ENCODE measurements at places on chromosomes 5 and 9.

DNA sequence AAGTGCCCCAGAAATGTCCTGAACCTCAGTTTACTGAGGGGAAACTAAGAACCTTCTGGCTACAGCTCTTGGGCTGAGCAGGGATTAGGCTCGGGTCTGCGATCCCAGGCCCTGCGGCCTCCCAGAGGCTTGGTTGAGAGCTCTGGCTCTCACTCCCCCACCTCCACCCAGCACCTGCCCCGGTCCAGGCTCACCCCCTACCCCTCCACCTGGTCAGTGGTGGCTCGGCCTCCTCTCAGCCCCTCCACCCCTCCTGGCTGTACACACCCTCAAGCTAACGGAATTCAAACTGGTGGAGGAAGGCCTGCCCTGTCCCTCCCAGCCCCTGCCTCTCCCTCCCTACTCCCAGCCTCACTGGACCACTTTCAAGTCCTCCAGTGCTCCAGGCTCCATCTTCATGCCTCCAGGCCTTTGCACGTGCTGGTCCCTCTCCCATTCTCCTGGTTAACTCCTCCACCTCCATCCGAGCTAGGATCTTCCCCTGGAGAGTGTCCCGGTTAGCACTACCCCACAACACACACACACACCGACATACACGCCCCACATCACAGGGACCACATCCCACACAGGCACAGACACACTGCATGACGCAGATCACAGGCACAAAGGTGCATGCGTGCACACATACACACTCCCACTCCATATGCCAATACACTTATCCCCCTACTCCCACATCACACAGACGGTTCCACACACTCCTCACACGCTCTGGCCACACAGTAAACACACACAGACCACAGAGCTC is 130.9 kb downstream of the C9orf50 start:
- DNase-seq: no peak

DNA sequence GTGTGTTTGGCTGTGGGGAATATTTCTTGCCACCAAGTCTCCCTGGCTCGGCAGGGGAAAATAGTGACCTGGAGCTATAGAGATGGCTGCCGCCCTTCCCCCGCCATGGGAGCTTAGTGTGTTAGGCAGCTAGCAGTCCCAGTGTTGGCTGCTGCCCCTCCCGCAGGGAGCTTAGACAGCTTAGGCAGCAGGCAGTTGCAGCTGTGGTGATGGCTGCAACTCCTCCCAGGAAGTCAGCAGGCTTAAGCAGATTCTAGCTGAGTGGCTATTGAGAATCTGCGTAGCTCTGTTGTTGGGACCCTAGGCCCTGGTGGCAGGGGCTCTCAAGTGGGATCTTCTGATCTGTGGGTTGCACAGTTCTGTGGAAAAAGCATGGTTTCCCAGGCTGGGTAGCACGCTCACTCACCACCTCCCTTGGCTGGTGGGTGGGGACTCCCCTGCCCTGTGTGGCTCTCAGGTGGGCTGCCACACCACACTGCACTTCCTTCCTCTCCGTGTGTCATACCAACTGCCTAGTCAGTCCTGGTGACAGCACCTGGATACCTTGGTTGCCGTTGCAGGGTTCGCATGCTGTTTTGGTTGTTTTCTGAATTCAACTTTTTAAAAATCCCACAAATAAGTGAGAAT is 9.3 kb downstream of the OR1N2 start:
- no peak for DNase-seq

GRCh38 chr5:77232574-77233358 is 22.3 kb downstream of the PDE8B start:
- DNase-seq: no peak

GRCh38 chr5:175328176-175328575 is 115.8 kb downstream of the DRD1 start:
- DNase-seq: no peak

GRCh38 chr5:32030222-32030621 is 143.9 kb downstream of the GOLPH3 start:
- no peak for DNase-seq

DNA sequence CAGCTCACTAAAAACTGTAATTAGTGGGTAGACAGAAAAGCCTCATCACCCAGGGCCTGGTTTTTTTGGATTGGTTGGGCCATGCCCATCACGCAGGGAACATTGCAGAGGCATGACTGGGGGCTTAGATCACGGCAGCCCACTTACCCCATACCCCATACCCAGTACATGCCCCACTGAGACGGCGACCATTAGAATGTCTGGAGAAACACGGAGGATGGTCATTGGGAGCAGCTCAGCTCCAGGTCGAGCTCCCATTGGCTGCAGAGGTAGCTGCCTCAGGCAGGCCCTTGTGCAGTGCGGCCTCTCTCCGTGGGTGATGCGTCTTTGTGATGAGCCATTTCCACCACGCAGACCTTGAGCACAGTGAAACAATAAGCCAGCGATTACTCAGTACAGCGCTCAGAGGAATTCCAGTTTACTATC is 204.0 kb downstream of the GADD45G start:
- no peak for DNase-seq

- no peak for DNase-seq
These were observed 757.2 kb downstream of the TLE1 start for GRCh38 chr9:80932181-80932580.

- DNase-seq: no peak
These were observed 114.5 kb downstream of the MTRR start for GRCh38 chr5:7983433-7983832.

GRCh38 chr5:73534011-73534644 is 31.3 kb downstream of the ANKRA2 start:
- no peak for DNase-seq

GRCh38 chr9:77543131-77543822 is 104.8 kb downstream of the GNA14 start:
- no peak for DNase-seq

DNA sequence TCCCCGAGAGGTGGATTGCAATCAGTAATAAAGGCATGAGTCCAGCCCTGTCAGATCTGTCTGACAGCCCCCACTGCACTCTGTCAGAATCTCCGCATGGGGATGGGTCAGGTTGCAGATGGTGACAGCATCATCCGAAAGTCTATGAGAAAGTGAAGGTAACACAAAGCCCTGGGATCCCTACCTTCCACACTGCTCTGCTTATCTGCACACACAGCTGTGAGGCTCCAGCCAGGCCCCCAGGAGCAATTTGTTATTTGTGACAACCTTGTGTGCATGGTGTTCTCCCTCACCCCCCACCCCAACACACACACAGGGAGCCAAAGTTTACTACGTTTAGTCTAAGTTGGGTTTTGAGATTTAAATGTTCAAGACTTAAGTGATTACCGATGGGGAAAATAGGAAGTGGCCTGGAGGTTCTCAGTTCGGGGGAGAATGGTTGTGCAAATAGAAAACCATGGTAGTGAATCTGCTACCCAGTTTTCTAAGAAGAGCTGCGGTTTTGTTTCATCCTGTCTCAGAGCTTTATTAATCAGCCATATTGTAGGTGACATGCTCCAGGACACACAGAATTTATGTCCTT is 92.7 kb downstream of the SV2C start:
- DNase-seq: no peak

DNA sequence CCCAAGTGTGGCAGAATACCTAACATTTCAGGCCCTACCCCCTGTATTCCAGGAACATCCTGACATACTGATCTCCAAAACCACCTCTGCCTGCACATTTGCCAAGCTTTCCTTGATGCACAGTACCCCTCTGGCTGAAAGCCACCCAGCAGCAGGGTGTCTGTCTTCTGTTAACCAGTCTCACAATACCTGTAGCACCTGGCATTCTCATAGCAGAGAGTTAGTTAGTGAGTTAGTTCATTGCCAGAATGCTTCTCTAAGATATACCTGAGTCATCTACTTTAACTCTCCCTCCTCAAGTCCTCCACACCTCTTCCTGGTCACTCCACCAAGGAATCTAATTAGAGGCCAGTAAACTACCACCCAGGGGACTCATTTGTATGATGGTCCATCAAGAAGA is 46.1 kb upstream of the IL7R start:
- no peak for DNase-seq

GRCh38 chr9:116674210-116674980 is 12.7 kb upstream of the TRIM32 start:
- no peak for DNase-seq

- DNase-seq: no peak
These were observed 82.9 kb downstream of the ANGPTL2 start for GRCh38 chr9:127039492-127039891.

GRCh38 chr5:33205079-33205478 is 235.7 kb upstream of the TARS1 start:
- DNase-seq: no peak

DNA sequence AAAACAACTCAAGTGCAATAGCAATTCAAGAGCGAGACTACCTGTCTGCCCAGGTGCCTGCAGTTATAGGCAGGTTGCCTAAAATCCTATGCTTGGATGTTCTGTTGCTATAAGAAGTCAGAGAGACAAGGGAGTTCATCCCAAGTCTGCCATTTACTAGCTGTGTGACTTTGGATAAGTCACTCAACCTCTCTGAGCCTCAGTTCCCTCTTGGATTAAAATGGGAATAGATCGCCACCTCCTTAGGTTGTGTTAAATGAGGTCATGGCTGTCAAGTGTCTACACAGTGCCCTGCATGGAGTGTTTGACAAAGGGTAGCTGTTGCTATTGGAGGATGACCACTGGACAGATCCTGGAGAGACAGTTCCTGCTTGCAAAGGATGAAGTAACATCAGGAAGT is 1.3 kb upstream of the ZBTB34 start:
- DNase-seq: no peak

DNA sequence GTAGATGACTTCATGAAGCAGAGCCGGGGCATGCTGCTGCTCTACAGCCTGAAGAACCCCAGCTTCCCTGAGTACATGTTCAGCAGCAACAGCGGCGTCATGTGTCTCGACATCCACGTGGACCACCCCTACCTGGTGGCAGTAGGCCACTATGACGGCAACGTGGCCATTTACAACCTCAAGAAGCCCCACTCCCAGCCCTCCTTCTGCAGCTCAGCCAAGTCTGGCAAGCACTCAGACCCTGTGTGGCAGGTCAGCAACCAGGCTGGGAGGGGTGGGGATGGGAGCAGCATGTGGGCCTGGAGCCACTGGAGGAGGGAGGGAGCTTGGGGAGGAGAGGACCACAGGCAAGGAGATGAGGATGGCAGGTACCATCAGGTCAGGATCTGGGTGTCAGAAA is 16.2 kb downstream of the ENHO start:
- DNase-seq: no peak

DNA sequence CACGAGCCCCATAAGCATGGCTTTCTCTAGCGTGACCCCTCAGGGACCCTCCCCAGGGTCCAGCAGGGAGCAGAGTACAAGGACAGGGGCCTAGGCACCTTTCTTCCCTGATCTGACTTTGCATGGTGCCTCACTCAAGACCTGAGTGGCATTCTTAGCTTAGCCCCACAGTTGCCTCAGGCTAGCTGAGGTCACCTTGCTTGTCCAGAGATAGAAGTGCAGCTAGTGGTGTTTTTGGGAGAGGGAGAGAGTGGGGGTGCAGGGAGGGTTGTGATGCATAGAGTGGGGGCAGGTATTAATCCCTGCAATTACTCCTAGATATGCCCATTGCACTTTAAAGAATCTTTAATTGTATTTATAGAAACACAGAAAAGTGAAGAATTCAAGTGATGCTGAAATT is 8.4 kb upstream of the TRIO start:
- no peak for DNase-seq

- no peak for DNase-seq
These were observed 268.4 kb downstream of the PLK2 start for GRCh38 chr5:58191443-58191842.

DNA sequence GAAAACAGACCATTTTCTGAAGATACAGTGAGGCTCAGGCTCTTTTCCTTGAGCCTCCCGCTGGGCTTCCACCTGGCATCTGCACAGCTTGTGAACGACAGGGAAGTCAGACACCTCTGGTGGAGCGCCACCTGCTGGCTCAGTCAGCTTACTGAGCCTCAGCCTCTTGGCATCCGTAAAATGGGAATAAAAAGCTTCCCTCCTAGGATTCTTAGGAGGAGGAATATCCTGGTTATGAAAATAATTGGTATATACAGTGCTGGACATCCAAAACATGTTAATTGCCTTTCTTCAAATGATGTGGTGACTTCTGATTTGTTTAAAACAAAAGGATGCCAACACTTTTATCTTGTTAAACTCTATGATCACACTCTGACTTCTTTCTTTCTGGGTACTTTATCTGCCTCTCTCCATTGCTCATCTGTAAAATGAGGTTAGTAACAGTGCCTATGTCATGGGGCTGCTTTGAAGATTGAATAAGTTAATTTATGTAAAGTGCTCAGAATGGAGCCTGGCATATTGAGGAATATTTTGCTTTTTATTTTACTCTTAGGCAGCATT is 67.5 kb downstream of the MAMDC2 start:
- peak; percentile 83 for DNase-seq

DNA sequence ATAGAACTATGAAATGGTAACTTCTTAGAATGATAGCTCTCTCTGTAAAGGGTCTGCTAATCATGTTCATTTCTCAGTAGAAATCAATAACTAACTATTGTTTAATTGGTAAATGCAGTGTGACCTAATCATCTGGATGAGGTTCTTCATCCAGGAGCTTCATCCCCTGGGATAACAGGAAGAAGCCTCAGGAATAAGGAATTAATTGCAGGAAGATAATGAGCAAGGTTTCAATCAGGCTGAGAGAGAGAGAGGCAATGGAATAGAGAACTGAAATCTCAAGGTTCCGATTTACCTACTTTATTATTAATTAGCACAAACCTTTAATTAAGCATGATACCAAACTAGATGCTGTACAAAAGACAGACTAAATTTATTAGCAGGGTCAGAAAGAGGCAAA is 499.7 kb downstream of the MAT2B start:
- no peak for DNase-seq

- no peak for DNase-seq
These were observed 14.4 kb upstream of the CCDC69 start for GRCh38 chr5:151238303-151238741.

GRCh38 chr9:126514037-126514821 is 99.5 kb upstream of the LMX1B start:
- DNase-seq: no peak

GRCh38 chr5:85512896-85513295 is 1104.8 kb upstream of the COX7C start:
- DNase-seq: no peak

GRCh38 chr9:103627731-103628130 is 466.4 kb upstream of the SMC2 start:
- DNase-seq: no peak

- no peak for DNase-seq
These were observed 33.0 kb downstream of the LMNB1 start for GRCh38 chr5:126809916-126810315.

- no peak for DNase-seq
These were observed 49.6 kb upstream of the CPLX2 start for GRCh38 chr5:175821790-175822211.

DNA sequence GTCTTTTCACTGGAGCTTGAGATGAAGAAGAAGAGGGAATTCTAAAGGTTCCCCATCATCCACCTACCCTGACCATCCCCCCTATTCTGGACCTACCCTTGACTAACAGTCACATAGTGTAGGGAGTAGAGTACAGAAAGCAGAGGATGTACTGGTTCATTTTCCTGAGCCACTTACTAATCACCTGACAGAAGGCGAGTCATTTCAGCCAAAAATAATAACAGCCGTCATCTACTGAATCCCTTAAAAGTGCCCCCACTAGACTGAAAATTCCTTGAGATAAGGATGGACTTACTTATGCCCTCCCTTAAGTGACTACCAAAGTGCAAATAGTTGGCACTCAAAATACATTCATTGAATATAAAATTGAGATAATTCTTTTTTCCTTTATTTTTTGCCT is 112.2 kb downstream of the FOXD1 start:
- DNase-seq: no peak
